ENCODE measurements at places on chromosomes 5 and 9.

DNA sequence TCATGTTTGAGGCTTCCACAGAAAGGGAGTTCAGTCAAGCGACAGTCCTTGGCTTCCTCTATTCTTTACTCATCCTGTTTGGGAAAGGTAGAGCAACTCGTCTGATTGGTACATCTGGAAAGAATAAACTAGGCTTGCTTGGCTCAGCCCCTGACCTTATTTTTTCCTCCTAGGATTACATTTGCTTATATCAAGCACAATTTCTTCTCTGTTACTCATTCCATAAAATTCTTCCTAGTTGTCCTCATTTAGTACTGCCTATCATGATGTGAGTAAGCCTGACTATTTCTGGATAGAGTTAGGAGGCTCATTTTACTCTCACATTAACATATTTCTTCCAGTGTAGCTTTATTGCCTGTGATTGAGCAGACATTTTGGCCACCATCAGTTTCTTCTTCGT, 10.9 kb upstream of the CARNMT1 start:
- no peak for DNase-seq

GRCh38 chr9:69213647-69214046, 39.6 kb downstream of the TJP2 start:
- no peak for DNase-seq

DNA sequence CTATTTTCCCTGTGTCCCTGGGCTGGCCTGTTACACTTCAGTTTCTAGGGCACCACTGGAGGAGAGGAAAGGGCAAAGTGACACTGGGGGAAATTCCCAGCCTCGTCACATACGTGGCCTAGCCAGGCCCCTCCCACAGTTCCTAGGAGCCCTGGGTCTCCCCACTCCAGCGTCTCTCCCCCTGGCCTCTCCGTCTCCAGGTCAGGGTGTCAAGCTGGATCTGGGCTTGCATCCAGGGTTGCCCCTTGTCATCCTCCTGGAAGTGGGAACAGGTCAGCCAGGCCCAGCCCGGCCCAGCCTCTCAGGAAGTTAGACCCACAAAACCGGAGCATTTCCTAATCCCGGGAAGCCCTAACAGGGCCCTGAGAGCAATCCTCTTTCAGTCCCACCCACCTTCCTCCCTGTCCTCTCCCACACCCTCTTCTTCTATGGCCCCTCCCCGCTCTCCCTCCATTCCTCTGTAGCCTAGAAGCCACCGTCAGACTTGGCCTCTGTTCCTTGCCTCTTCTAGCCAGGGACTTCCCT, 4.7 kb upstream of the TNIP1 start:
- no peak for DNase-seq

- DNase-seq = no peak
Measured at GRCh38 chr9:32351845-32352244, 32.6 kb upstream of the ACO1 start.

DNA sequence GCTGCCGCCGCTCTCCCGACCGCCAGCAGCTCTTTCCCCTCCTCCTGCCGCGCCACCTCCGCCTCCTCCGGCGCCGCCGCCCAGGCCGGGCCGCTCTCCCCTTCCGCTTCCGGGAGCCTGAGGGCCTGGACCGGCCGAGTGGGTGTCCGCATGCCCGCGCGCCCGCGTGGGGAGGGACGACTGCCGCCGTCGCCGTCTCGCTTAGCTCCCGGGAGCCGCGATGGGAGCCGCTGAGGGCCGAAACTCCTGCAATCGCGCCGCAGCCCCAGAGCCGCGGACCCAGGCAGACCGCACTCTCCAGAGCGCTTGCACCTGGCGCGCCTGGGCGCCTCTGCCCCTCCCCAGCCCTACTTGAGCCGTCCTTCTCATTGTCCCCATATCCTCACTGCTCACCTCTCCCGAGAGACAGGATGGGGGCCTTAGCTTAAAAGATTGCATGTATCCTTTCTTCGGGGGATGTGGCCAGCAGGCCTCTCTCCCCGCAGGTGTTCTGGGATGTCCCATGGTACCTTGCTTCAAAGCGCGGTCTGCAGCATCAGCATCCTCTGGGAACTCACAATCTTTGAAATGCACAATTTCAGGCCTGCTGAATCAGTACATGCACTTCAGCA, at the start of gene ZDHHC21:
Gene ZDHHC21, minus strand, starts transcription at position 182 of the 611 bp plus-strand sequence. CDS start 19,092 bp downstream, outside the sequence.
- DNase-seq = peak; percentile 42

GRCh38 chr5:173807181-173807655, 80.9 kb upstream of the CPEB4 start:
- no peak for DNase-seq

- DNase-seq = no peak
Measured at GRCh38 chr5:16931334-16932110, 4.6 kb downstream of the MYO10 start.

GRCh38 chr5:38905516-38905915, 59.7 kb downstream of the OSMR start:
- DNase-seq = no peak

DNA sequence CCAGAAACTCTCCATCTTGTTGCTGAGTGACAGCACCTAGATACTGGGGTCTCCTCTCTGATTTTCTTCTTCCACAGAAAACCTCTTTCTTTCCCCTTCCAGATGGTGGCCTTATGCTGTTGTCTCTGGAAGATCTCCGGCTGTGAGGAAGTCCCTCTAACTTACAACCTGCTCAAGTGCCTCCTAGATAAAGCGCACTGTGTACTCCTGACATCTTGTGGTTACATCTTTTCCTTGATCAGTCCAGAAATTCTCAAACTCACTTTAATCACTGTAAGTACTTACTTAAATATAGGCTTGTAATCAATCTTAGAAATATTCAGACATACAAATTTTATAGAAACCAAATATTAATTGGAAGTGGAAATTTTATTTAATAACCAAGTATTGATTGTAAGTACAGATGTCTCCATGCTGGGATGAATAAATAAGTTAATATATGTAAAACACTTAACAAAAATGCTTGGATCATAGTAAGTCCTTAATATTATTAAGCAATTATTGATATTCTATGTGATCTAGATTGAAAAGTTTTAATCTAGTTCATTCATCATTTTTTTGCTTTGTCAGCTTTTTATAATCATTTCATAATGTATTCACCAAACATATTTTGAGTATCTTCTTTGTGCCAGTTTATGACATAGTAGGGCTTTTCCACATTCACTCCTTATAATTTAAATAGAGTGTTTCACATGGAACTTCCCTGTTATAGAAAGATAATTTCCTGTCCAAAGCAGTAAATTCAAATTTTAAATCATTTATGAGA, 1381.4 kb upstream of the CDH6 start:
- no peak for DNase-seq

GRCh38 chr9:93114169-93114983, 18.4 kb downstream of the CARD19 start:
- DNase-seq = no peak

DNA sequence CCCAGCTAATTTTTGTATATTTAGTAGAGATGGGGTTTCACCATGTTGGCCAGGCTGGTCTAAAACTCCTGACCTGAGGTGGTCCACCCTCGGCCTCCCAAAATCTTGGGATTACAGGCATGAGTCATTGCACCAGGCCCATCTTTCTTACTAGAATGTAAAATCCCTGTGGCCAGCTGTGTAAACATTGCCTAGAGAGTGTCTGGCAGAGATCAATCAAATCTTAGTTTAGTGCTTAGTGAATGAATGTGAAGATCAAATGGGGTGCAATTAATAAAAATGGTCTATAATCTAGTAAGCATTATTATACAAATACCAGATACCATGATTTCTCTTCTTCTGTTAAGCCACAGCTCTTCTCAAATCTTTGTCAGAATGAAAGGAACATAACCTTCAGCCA, 289.9 kb downstream of the KCTD16 start:
- no peak for DNase-seq

DNA sequence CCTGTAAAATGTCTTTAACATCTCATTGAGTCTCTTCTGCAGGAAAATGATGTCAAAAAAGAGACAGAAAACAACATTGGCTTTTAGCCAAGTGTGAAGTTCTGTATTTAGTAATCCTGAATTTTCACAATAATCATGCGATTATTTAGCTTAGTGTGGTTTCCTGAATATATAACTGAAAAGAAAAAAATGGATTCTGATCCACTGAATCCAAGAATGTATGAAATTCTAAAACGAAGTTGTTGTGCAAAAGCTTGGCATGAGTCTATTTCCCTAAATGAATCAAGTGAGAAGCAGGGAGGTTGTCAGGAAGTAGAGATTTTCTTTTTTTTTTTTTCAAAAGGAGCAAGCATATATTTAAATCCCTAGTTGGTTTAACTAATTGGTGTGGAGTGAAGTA, 145.9 kb upstream of the CDH6 start:
- no peak for DNase-seq

- no peak for DNase-seq
Measured at GRCh38 chr9:88143957-88144625, 5.8 kb upstream of the SPATA31C2 start.

- DNase-seq = no peak
Measured at GRCh38 chr5:52469835-52470234, 317.9 kb upstream of the ITGA1 start.

DNA sequence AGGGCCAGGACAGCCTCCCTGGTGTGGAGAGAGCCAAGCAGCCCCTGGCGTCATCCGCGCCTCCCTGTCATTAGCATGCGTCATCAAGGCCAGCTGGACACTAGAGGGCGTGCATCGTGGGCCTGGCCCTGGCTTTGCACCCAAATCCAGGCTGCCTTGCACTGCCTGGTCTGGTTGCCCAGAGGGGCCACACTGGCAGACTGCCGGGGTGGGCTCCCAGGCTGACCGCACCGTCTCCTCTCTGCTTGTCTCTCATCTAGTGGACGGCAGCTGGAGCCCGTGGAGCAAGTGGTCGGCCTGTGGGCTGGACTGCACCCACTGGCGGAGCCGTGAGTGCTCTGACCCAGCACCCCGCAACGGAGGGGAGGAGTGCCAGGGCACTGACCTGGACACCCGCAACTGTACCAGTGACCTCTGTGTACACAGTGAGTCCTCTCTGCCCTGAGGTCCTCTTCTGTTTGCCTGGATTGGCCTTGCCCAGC, 29.0 kb downstream of the HK3 start:
- DNase-seq = no peak

DNA sequence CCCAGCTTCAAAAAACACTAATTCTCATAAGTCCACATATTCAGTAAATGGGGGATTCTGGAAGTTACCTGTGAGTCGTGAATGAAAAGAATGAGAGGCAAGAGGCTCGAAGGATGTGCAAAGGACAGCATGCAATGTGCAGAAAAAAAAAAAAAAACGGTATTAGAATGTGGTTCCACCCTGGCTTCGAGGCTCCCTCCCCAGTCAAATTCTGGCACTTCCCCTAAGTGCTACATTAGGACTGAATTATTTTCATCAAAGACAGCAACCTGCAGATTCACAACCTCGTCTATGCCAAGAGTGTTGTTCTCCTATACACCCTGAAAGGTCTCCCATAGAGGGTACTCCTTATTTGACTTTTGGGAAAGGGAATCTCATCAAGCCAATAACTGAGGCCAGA, 16.5 kb downstream of the CAPSL start:
- no peak for DNase-seq

- no peak for DNase-seq
Measured at GRCh38 chr9:112168197-112168596, 6.9 kb downstream of the SUSD1 start.

GRCh38 chr9:6426117-6426516, 13.1 kb downstream of the UHRF2 start:
- no peak for DNase-seq

GRCh38 chr5:155833287-155833686, 493.7 kb upstream of the SGCD start:
- no peak for DNase-seq

GRCh38 chr5:158451203-158451992, 592.5 kb upstream of the CLINT1 start:
- no peak for DNase-seq

- no peak for DNase-seq
Measured at GRCh38 chr9:134226221-134226930, 62.0 kb upstream of the RNU6ATAC start.

DNA sequence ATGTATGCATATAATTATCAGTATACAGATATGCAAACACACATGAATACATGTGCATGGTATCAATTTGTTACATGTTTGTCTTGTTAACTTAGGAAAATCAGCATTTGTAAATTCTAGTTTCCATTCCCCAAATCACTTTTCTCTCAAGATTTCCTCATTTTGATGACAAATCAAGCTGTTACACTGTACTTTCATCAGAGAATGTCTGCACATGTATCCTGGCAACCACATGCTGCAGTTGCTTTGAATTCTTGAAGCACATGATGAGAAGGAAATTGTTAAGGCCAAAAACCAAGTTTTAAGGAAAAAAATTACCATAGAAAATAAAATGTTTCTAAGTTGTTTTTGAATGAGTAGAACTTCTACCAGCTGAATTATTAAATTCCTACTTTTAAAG, 1834.5 kb downstream of the EFNA5 start:
- DNase-seq = no peak

- DNase-seq = no peak
Measured at GRCh38 chr9:83299571-83299970, 236.6 kb upstream of the RASEF start.

DNA sequence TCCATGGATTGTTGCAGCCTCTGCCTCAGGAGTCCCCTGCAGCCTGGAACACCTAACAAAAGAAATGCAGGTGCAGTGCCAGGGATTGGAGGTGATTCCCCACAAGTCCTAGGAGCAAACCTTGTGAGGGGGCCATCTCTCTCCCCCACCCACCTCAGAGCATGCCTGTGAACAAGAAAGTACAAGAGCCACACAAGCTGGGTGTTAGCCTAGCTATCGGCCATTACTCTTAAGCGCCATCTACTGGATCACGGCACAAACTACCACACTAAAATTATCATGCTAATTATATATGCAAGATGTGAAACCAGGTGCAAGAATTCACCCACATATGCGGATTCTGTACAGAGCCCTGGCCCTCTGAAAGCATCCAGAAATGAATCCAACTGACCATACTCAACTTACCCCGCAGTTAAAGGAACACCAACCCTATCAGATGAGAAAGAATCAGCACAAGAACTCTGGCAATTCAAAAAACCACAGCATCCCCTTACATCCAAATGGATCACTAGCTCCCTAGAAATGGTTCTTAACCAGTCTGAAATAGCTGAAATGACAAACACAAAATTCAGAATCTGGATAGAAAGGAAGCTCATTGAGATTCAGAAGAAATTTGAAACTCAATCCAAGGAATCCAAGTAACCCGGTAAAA, 16.5 kb upstream of the PRSS3 start:
- peak; percentile 17 for DNase-seq

GRCh38 chr5:135608761-135609443, 30.1 kb upstream of the CXCL14 start:
- DNase-seq = no peak

- DNase-seq = no peak
Measured at GRCh38 chr9:36530224-36530623, 42.5 kb upstream of the MELK start.

DNA sequence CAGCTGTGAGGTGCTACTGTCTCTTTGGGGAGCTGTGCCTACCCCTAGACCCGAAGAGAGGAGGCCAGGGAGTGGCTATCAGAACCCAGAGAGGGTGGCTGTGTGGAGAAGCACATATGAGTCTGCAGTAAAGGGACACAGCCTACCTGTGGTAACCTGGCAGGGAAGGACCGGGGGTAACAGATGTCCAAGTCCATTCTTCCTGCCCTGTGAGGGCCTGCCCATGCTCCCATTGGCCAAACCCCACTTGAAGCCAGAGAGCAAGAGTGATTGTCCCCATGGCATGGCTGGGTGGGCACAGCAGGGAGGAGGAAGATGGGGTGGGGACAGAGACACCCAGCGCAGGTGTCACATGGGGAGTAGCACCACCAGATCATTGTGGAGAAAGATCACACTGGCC, 39.3 kb downstream of the BOD1 start:
- DNase-seq = no peak

- DNase-seq = no peak
Measured at GRCh38 chr9:76438841-76439588, 20.0 kb upstream of the GCNT1 start.

- DNase-seq = no peak
Measured at GRCh38 chr9:11417782-11418181, 805.0 kb upstream of the PTPRD start.

- DNase-seq = no peak
Measured at GRCh38 chr5:172542651-172543131, 88.4 kb upstream of the SH3PXD2B start.

All from activated CD4-positive, alpha-beta T cell treated with anti-CD3 and anti-CD28 coated beads for 24 hours (primary cell).